SK-MEL-5 (cell line): ENCODE measurements at places on chromosomes 3 and 15.

- DNase-seq, result no peak
These were observed 59.8 kb downstream of the WDR76 start for GRCh38 chr15:43886558-43886957.

DNA sequence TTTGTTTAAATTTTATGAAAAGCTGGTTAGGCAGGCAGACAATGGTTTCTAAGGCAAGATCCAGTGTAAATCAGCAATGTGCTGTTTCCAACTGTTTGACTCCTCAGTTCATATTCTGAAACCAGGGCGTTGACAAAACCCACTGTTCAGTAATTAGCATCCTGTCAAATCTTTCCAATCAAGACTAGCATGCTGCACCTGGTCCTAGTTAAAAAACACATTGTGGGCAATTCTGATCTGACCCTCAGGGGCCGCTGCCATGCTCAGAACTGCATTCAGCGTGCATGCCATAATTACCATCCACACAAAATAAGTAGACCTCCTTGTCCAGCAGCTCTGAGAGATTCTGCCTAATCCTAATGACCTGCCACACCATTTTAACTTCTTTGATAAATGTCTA lies 20.9 kb upstream of the RBP1 start:
- no peak for DNase-seq

- DNase-seq, result peak; percentile 58
These were observed 19.3 kb downstream of the GRK7 start for GRCh38 chr3:141782386-141782932.

DNA sequence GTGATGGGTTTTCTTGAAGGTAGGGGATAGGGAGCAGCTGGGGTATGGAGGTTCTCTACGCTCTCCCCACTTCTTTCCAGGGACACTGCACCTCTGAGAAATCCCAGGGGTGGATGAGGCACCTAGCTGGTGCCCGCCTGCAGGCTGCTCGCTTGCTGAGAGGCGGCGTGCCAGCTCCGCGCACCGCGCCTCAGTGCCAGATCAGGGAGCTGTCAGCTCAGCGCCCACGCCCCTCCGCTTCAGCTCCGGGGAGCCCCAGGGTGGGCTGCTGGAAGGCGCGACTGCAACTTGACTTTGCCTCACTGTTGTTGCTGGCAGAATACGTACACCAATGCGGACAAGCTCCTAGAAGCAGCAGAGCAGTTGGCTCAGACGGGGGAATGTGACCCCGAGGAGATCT lies 345.7 kb upstream of the UMPS start:
- no peak for DNase-seq

GRCh38 chr15:78811124-78811824 lies at the start of gene ADAMTS7:
Gene ADAMTS7 (minus strand): TSS chr15:78811464. CDS start chr15:78811220, 244 bp downstream.
- peak; percentile 69 for DNase-seq

DNA sequence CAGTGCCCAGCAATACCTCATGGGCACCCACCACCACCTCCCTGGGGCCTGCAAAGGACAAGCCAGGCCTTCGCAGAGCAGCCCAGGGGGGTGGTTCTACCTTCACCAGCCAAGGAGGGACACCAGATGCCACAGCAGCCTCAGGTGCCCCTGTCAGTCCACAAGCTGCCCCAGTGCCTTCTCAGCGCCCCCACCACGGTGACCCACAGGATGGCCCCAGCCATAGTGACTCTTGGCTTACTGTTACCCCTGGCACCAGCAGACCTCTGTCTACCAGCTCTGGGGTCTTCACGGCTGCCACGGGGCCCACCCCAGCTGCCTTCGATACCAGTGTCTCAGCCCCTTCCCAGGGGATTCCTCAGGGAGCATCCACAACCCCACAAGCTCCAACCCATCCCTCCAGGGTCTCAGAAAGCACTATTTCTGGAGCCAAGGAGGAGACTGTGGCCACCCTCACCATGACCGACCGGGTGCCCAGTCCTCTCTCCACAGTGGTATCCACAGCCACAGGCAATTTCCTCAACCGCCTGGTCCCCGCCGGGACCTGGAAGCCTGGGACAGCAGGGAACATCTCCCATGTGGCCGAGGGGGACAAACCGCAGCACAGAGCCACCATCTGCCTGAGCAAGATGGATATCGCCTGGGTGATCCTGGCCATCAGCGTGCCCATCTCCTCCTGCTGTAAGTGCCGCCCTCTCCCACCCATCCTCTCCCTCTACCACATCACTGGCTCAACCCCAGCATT lies 19.2 kb upstream of the BFSP2 start:
- no peak for DNase-seq

GRCh38 chr3:14962762-14963161 lies 15.4 kb downstream of the NR2C2 start:
- no peak for DNase-seq

DNA sequence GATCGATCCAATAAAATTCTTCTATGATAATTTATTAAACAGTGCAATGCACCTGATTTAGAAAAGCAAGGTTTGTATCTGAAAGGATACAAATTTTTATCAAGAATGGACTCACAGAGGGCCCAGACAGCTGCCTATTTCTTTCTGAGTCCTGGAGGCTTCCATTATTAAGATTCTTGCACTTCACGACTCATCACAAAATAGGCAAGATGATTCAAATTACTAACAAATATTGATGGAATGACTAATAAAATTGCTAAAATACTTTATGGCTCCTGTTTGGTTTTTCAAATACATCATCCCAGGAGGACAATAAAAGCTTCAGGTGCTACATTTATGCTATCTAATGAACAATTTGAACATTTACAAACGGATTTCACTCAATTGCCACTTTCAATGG lies 483.0 kb upstream of the AGTR1 start:
- DNase-seq, result no peak

DNA sequence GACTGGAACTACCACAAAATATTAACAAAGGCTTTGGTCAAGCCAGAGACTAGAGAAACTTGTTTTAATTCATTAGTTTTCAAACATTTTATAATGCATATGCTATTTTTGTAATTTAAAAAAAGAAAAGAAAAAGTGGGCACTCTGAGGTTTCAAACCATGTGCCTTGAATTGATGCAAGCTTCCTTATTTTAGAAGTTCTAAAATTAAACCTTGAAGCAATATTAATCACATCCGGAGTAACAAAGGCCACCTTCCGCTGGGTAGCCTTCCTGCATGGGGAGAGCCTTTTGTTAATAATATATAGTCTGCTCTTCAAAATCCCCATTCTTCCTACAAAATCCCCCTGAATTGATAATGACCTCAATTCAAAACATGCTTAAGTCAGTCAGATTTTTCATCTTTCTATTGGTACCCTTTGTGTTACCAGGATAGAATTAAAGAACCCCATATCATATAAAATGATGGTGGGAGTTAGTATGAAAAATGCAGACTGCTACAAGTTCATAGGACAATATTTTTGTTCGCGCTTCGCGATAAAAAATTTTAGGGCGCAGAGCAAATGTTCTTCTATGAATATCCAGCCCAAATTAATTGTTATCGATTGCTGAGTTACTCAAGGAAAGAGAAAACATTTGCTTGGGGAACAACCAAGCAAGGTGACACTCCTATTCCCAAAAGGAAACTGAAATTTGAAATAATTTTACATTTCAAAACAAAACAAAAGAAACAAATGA lies 30.6 kb downstream of the LDHAL6B start:
- no peak for DNase-seq

DNA sequence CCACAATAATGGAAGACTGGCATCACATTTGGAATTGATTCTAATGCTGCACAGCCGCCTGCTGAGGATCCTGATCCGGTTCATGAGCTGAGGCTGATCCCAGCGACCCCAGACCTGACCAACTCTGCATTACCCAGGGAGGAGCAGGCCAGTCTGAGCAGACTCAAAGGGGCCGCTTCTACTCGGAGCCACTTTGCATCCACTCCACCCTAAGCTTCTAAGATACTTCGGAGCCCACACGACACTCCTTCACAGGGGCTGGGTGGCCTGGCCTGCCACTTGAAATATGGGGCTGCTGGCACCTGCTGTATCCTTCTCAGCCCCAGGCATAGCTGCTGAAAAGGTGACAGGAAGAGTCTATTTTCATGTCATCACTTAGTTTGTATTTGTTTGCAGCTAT lies 33.2 kb upstream of the NSMCE3 start:
- no peak for DNase-seq

DNA sequence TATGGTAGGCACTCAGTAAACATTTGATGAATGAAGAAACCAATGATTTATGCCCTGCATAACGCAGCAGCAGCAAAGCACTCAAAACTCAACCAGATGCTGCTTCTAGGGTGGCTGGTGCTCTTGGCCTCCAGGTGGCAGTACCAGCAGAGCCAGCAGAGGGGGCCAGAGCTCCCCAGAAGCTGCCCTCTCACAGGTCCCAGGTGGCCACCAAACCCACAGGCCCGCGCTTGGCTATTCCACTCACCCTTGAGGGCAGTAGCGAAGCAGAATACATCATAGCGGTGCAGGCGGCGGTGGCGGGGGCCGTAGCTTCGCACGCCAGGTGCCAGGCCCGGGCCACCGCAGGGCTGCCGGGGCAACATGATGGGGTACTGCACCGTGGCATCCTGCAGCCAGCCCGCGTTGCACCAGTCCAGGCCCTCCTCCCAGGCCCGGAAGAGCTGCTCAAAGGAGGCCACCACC lies 16.6 kb downstream of the HAPLN3 start:
- peak; percentile 76 for DNase-seq

- no peak for DNase-seq
These were observed 254.3 kb downstream of the SHQ1 start for GRCh38 chr3:72593881-72594397.

GRCh38 chr15:46441294-46442062 lies 806.6 kb downstream of the SQOR start:
- DNase-seq, result no peak

- DNase-seq, result no peak
These were observed 41.6 kb downstream of the ATP2B2 start for GRCh38 chr3:10463533-10464434.

- DNase-seq, result no peak
These were observed at the start of gene SI for GRCh38 chr3:165078293-165078692. Gene SI (minus strand): TSS chr3:165078496. CDS start chr3:165076012, 2,484 bp downstream.

- DNase-seq, result peak; percentile 15
These were observed 1.9 kb downstream of the VGLL4 start for GRCh38 chr3:11641683-11642430.

DNA sequence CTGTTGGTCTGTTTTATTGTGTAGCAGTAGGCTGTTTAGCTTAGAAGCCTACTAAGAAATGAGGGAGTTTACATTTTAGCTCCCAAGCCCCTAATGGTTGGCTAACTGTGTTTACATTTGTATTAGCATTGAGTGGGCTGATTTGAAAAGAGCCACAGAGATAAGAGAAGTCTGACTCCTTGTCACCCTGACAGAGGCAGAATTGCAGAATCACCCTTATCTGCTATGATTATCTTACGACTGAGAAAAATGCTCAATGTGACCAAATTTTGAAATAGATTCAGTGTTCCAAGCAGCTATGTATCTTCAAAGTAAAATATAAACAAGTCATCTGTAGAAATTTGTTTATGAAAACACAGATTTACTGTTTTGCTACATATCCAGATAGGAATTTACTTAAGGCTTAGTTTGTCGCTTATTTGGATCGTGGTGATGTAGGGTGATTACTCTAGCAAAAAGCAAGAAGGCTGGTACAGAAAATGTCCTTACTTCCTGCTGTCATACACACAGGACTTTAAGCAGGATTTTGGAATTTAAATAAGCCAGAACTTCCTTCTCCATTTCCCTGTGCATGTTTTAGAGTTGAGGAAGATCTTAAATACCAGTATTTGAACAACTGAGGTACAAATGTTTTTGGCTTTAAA lies 19.0 kb downstream of the SEMA6D start:
- no peak for DNase-seq
